ENCODE measurements at places on chromosomes 3 and 15.

DNA sequence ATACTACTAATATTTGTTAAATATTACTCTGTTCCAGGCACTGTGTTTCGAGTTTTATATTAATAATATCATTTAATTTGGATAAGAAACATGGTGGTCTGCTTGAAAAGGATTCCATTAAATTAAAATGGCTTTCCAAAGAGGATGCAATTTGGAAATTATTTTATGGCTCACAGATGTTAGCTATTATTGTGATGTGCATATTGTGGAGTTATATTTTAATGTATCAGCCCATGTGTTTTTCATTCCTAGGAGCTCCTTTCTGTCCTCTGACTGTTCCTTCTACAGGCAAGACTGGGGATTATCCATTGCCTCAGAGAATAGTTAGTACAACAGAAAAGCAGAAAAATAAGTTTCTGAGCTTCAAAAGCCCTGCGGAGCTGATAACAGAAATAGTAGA lies 376.7 kb upstream of the PDZRN3 start:
- DNase-seq: no peak

DNA sequence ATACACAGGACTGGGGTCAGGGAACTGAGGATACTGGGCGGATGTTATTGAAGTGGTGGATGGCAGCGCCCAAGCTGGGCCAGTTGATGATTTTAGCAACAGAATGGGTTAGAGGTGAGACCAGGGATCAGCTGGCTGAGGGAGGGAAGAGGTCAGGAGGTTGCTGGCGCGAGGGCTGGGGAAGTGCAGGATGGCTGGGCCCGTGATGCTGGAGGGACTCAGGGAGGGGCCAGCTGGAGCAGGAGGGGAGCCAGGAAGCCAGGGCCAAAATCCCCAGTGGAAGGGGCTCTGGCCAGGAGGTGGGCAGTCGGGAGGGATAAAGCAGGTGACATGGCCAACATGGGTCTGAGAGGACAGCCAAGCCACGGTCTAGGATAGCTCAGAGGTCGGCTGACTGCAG lies 178.0 kb downstream of the NSMCE3 start:
- DNase-seq: no peak

- DNase-seq: no peak
These were observed 264.9 kb downstream of the EBLN2 start for GRCh38 chr3:73326396-73326795.

DNA sequence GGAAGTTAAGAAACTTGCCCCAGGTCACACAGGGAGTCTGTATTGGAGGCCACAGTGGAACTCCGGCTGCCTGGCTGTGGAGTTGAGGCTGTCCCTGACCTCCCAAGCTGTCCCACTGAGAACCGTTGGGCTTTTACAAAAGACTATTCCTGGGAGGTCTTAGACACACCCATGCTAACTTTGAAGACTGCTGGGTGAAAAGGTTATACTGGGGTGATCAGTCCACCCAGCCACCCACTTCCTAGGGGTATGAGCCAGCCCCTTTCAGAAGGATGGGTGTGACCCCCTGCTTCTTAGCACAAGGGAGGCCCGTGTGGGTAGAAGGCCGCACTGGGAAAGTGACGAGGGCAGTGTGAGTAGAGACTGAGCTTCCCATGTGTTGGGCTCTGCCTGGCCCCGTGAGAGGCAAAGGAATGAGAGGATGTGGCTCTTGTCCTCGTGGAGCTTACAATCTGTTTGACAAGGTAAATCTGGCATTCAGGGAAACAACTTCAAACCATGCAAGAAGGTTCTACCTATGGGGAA lies 19.0 kb downstream of the MRAS start:
- DNase-seq: no peak

GRCh38 chr3:126339466-126339865 lies 17.7 kb downstream of the KLF15 start:
- DNase-seq: no peak

- DNase-seq: peak; percentile 66
These were observed 9.8 kb downstream of the NBEAL2 start for GRCh38 chr3:46989146-46989810.

DNA sequence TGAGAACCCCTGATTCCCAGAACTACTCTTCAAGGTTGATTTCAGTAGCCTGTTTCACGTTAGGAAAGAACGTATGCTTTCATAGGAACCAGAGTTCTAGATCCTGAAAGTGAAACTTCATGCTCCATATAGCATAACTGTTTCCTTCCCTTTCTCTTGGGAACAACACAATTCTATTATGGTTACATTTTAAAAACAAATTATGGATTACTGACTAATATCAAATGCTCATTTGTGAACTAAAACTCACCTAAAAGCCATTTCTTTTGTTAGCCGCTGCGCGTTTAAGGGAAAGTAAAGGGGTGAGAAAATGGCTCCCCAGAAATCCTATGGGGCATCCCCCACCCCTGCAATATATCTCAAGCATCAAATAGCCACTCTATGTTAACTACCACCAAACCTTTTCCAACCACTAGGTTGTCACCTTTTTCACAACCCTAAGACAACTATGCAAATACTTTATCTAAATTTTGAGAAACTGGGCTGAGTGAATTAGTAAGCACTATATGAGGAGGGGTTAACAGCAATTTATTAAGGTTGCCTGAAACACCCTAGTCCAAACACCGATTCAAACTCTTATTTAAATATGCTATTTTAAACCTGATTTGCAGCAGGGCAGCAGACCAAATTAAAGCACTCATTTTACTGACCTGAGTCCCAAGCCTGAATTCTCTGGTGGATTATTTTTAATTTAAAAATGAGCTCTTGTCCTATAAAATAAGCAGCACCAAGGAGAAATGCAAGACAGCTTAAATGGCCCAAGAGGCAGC lies 2.4 kb downstream of the SIAH2 start:
- DNase-seq: no peak

DNA sequence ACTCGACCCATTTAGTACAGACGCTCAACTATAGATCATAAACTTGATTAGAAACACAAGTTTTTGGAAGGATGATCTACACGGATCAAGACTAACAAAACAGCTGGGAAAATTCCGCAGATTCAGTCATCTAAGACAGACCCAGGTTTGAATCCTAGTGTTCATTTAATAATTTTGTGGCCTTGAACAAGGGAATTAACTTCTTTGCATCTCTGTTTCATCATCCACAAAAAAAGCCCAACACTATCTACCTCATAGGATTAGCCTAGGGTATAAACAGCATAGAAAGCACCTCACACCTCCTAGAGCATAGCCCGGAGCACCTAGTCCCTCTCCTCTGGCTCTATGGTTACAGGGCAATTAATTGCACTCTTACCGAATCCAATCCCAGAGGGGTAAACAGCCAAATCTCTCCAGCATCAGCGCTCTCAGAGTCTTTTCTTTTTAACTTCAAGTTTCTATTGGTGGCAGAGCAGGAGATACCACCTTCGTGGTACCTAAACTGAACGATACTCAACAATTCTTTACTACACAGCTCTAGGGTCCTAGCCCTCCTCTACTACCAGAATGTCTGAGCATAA lies 3.5 kb downstream of the TBL1XR1 start:
- no peak for DNase-seq

DNA sequence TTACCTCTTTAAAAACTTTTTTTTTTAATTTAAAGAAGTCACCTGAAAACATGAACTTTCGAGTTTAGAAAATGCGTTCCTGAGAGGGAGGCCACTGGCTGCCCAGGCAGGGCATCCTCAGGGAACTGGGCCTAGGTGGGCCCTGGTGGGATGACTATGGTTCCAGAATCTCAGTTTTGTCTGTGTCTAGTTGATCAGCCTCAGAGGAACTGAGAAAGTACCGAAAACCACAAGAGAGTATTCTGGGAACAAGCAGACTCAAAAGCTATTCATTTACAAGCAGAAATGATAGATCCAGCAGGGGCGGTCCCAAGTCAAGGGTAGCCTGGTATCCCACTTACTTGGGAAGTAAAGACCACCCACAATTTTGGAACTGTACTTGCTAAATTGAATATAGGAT lies 10.5 kb downstream of the WWTR1 start:
- DNase-seq: no peak

DNA sequence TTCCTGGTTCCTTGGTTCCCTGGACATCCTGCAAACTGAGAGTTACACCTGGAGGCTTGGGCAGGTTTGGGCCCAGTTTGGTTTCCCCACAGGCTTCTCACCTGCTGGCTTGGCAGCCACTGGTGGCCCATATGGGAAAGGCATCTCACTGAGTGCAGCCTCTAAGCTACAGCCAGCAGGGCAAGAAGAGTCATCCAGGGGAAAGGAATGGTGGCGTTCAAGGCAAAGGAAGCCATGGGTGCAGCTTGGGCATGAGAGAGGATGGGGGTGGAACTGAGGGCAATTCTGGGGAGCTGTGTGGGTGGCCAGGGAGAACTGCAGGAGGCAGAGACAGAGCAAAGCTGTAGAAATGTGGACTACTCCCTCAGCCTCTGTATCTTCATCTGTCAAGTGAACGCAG lies 106.4 kb downstream of the EPHB1 start:
- no peak for DNase-seq

DNA sequence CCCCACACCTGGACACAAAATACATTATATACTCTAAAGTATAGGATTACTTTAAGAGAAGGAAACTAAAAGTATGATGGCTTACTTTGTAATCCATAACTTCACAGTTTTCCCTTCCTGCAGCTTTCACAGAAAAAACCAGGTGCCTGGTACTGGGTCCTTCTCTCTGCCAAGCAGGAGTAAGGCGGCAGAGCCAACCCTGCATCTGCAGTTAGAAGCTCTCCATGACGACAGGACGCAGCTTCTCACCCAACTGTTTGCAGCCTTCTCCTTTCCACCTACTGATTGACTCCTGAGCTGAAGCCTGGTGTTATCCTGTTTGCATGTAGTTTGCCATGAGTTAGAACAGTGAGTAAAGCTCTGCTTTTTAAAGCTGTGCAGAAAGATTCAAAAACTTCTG lies 6.7 kb downstream of the MRAS start:
- DNase-seq: no peak

GRCh38 chr15:91632981-91633380 lies 220.5 kb upstream of the SLCO3A1 start:
- DNase-seq: no peak

DNA sequence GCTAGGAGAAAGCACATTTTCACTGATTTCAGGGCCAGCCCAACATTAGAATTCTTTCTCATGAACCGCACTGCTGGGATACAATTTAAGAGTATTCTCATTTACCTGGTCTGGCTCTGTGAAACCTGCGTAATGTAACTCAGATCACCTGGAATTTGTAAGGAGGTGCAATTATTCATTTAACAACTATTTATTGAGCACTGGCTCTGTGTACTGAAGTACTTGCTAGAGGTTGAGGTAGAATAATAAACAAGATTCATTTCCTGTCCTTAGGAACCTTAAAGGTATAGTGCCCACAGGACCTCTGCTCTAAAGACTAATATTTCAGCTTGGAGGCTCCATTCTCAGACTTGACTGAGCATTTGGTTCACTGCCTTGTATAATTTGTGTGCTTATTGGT lies 242.2 kb upstream of the ZPLD1 start:
- no peak for DNase-seq

DNA sequence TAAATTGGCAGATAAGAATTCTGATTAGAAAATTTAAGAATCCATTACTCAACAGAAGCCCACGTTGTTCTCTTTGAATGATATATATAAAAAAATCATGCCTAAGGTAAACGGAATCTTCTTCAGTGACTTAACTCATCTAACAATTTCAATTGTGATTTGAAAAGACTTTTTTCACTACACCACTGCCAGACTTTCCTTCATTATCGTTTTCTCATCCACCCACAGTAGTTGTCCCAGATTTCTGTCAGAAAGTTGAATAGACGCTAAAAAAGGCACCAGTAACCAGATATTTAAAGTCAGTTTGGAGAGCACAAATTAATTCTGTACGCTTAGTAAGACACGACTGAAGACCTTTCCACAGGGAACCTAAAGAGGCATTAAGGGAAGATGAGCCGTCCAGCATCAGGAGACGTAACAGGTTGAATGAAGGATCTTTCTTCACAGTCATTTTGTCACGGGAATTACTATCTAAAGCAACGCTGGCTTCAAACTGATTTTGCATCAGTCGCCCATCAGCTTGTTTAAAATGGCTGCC lies 1.3 kb downstream of the HIGD1A start:
- DNase-seq: no peak

DNA sequence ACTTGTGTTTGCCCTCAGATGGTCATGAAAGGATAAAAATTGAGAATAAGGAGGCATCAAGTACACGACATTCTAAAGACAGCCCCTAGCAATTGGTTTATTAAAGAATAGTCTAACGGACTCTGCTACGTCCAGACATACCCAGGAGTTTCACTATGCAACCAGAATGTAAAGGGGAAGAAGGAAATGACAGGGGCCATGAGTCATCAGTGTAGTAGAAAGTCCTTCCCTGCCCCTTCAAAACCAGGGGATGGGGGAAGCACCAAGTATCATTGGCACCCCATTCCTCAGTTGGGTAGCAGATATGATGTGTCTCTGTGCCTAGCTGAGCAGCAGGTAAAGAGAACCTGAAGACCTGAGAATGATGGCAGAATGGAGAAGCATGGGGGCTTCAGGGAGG lies 367.4 kb downstream of the IL20RB start:
- no peak for DNase-seq

DNA sequence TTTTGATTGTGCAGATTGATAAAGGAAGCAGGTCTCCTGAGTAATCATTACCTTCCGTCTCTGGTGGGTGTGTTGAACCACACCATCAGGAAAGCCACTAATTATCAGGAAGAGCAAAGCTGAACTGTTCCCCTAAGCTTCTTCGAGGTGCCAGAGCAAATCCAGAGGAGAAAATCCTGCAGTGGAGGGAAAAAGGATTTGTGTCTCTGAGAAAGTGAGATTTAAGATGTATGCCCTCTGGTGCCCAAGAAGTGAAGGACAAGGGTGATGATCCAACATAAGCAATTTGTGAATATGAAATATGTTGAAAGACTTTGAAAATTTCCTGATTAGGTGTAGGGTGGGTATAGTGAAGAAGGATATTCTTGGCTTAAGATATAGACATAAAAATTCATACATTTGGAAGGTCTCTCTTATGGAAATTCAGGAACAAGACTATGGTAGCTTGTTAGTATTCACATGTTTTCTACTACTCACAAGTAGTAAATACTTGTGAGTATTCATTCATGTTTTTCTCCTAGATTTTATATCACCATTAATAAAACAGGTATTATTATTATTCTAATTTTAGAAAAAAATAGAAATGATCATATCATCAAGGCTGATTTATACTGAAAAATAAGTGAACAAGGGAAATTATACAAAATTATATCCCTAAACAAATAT lies 34.8 kb downstream of the COMMD2 start:
- no peak for DNase-seq

GRCh38 chr3:187966636-187967406 lies 187.1 kb upstream of the LPP start:
- DNase-seq: no peak

DNA sequence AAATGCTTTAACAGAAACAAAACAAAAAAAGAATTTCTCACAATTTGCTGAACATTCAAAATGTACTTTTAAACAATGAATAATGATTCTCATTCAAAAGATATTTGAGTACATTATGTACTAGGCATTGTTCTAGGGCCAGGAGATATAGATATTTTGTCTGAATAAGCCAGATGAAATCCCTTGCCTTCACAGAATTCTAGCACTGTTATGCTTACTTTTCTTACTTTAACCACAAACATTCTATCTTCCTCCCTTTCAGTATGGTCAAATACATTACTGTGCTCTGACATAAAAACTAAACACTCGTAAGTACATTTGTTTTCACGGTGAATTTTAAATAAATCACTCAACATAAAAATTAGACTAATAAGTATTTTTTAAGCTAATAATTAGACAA lies 116.7 kb downstream of the ADAM10 start:
- no peak for DNase-seq

- DNase-seq: no peak
These were observed 49.0 kb upstream of the OSBPL11 start for GRCh38 chr3:125644036-125645005.

- no peak for DNase-seq
These were observed 329.2 kb downstream of the ULK4 start for GRCh38 chr3:41632700-41633099.

GRCh38 chr15:79170256-79170664 lies 79.7 kb upstream of the RASGRF1 start:
- DNase-seq: no peak

Measured in CMK (cell line).